ENCODE measurements at places on chromosomes 3 and 15.

DNA sequence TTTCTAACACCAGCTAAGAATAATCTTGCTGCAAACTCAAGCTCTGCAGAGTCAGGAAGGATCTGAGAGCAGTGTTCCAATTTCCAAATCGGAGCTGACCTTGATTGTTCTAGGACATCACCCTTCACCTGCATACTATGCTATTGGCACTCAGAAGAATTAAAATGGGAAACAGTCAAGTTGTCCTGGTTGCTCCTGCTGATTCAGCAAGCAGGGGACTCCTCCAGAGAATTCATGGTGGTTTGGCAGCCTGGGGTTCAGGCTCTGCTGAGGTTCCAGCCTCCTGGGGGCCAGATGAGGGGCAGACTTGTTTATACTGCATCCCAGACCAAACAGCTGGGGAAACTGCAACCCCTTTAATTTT lies 213.7 kb upstream of the ADAMTS9 start:
- no peak for DNase-seq

DNA sequence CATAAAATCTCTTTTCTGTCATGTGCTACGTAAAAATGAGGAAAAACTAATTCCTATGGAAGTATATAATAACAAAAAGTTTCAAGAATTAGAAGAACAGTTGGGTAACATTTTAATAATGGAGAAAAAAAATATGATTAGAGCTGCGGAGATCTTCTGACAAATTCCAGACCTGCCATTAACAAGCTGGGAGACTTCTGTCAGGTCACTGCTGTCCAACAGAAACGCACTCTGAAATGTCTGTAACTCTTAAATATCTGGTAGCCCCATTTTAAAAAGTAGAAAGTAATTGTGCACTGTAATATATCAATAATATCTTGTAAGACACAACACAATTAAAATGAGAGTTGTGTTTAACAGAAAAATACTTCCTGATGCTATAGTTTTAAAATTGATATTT lies 15.7 kb downstream of the GOLIM4 start:
- DNase-seq: no peak

DNA sequence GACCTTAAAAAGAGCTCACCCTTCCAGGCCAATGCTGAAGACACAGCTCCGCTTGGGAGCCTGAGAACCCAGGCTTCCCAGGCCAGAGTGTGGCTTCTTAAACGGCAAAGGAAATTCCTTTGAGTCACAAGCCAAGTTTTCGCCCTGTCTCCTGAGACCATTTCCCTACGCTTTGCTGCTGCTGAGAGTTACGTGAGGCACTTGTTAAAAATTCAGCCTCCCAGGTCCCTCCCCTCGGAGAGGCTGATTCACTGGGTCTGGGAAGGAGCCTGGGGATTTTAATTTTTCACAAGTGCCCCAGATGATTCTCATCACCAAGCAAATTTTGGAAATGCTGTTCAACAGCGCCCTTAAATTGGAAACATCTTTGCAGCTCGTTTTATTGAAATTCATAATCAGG lies 25.5 kb downstream of the RLBP1 start:
- no peak for DNase-seq

DNA sequence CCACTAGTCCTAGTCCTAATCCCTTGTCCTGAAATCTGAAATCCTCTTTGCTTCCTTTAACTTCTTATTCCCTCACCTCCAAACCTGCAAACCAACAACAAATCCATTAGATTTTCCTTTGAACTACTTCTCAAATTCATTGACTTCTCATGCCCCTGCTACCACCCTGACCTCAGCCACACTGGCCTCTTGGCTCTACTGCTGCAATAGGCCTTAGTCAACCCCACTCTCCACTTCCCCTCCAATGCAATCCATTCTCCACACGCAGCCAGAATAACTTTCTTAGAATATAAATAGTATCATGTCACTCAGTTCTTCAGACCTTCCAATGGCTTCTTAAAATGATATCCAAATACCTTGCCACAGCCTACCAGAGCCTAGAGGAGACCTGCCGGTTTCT lies 131.1 kb upstream of the GADL1 start:
- no peak for DNase-seq

DNA sequence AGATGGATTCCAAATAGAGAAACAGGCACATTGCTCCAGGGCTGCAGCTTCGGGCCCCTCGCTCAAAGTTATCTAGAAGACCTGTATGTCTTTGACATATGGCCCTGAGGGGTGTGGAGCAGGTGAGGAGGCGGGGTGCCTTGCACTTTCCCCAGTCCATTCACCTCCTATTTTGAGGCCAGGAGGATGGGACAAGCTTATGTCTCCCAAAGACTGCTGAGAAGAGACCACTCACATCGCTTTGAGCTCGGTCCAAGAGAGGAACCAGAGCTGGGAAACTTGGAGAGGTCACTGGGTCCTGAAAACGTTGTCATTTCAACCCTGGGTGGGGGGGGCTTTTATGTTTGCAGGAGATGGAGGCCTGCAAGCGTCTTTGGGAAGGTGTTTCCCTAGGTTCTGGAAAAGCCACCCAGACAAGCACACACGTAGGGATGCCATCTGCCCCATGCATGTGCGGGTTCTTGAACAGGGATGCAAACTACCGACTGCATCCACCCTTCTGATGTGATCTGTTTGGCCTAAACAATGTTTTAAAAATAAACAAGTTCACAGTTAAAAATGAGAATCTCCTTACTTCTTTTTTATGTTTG lies 33.7 kb upstream of the SYNM start:
- DNase-seq: no peak

DNA sequence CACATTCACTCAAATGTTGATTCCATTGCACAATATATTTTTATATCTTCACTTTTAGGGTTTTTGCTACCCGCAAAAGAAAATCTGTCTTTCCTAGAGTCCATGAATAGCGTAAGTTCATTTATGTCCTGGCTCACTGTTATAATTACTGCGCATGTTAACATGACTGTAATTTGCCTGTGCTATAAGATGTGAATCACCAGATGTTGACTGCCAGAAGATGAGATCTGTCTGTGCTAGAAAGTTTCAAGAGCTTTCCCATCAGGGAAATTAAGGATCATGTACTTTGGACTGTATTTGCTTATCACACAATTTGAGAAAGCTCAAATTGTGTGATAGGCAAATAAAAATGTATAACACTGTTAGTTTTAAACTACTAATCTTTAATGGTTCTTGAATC lies 322.5 kb downstream of the CHL1 start:
- DNase-seq: no peak

DNA sequence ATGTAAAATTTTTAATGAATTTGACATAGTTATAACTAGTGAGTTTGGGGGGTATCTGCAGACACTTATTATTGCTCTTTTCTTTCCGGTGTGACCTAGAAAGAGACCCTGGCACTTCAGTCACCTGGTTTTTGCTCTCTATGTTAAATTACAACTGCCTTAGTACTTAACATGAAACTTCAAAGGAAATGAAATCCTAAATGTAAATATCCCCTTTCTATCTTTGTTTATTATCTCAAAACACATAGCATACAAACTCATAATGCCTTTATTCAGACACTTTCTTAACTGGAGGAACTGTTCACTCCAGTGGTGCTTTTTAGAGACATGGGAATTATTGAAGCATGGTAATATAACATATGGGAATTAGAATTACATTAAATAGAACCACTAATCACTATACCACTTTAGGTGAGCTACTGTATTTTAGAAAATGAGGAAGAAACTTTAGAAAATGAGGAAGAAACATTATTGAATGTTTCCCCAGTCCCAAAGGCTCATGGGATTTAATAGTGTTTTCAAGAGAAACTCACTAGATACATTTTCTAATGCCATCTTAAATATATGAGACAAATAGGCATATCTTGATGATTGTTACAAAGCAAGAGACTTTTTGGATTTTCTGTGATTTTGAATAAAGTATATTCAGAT lies 119.5 kb upstream of the MLF1 start:
- DNase-seq: no peak

DNA sequence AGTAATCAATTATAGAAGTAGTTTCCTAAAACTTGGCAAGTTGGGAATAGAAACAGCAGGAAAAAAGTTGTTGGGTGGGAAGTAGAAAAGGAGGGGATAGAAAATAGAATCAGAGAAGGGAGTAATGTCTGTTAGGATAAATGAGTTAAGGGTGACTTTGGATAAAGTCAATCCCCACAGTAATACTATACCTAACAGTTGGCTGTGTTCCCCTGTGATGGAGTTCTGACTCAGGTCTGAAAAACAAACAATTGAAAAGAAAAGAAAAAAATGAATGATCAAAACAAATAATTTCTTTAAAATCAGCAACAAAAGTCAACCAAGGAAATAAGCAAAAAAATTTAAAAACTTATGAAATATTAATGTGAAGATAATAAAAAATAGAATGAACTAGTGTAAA lies 50.3 kb downstream of the EMC4 start:
- DNase-seq: no peak

GRCh38 chr3:98588065-98588464 lies 5.3 kb downstream of the CPOX start:
- DNase-seq: no peak

DNA sequence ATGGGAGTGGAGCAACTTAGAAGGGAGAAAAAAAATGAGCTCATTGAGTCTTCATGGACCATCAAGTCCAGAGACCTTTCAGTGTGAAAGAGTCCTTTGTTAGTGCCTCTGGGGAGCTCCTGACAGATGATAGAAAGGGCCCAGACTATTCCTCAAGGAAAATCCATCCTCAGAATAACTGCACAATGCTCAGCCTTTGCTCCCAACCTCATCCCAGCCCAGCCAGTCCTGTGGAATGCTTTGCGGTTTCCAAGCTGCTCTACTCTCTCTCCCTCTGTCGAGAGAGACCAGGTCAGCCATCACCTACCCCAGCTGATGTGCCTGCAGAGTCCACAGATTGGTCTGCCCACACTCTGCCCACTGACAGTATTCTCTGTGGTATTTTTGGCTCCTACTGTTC lies 406.2 kb downstream of the MFSD1 start:
- DNase-seq: no peak

DNA sequence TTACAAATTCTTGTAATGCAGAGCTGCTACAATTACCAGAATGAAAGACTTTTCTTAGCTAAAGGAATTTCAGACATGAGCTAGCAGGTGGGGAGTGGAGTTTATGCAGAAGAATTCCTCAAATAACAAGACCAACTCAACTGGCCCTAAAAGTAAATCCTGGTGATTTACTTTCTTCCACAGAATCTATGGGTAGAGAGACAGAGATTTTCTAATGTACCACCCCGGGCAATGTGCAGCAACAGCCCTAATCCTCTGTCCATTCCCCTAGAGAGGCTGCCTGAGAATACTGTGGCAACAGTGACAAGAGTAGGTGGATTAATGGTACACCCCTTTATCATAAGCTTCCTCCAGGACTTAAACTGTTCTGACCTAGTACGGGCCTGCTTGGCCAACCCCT lies 55.2 kb downstream of the AQR start:
- DNase-seq: no peak

- no peak for DNase-seq
Observed at GRCh38 chr15:40439960-40440742, 602 bp upstream of the BAHD1 start.

GRCh38 chr3:66435989-66436388 lies 64.8 kb downstream of the LRIG1 start:
- DNase-seq: no peak

DNA sequence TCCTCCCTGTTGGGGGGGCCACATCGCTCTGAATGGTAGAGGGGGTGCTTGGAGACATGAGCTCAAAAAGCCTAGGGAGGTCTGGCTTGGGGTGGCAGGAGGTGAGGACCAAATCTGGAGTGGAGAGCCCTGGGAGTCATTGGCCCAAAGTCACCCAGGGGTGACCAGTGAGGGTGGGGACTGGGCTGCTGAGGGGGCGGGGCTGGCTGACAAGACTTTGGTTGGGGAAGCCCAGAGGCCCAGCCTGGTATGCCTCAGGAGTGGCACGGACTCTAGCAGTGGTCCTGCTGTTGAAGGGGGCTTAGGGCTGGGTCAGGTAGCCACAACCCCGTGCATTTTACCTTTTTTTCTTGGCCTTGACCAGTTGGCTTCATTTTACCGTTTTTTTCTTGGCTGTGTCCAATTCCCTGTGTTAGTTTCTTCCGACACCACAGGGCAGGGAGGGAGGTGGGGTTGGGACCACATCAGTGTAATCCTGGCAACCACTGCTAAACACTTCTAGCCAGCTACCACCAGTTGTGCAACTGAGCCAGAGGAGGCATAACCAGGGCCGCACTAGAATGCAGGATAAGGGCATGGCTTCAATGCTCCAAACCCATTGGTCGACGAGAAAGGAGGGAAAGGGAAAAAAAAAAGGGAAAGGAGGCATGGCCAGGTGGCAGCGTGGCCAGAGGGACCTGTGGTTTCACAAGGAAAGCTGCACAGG lies 105.3 kb upstream of the C2CD4B start:
- no peak for DNase-seq

DNA sequence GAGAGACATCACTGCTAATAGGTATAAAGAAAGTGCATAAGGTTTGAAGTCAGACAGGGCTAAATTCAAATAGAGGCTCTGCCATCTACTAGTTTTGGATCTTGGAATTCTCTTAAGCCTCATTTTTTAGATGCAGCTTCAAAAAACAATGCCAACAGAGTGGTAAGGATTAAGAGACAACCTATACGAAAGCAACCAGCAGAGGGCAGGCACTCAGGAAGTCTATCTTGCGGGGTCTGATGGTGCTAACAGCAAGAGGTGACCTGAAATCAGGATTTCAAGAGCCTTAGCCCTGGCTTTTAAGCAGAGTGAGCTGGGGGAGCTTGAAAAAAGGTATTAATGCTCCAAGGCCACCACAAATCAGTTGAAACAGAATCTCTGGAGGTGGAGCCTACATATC lies 40.7 kb downstream of the LDHAL6B start:
- DNase-seq: no peak

DNA sequence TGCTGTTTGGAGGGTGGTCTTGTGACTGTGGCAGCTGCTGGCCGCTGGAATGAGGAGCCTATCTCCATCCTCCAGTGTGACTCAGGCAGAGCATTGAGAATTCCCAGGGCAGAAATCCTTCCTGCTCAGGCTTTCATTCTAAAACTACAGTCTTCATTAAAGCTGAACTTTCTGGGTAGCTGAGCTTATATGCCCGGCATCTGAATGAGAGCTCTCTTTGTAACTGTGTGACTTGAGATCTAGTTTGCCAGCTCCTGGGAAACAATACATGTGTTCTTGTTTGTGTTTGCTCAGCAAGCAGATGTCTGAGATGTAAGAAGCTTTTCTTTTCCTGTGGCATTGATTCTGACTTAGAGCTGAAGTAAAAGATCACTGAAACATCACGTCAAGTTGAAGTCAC lies 22.4 kb downstream of the RLBP1 start:
- no peak for DNase-seq

GRCh38 chr3:188848947-188849346 lies 322.8 kb upstream of the TPRG1 start:
- DNase-seq: no peak

GRCh38 chr15:64640146-64640871 lies 135.1 kb downstream of the RBPMS2 start:
- no peak for DNase-seq

- DNase-seq: no peak
Observed at GRCh38 chr3:69092030-69092516, 7.3 kb downstream of the ARL6IP5 start.

GRCh38 chr3:168141405-168141998 lies 45.8 kb upstream of the GOLIM4 start:
- no peak for DNase-seq

Data from stimulated activated CD8-positive, alpha-beta memory T cell treated with anti-CD3 and anti-CD28 coated beads, Interleukin-4, amount 100 ng/mL, for 4 hours (primary cell).